ENCODE measurements at places on chromosomes 16 and 17. TPM values are rescaled to one million over a fixed set of nuclear protein-coding genes. Genes with fewer than 3 reads are reported as not detected.

DNA sequence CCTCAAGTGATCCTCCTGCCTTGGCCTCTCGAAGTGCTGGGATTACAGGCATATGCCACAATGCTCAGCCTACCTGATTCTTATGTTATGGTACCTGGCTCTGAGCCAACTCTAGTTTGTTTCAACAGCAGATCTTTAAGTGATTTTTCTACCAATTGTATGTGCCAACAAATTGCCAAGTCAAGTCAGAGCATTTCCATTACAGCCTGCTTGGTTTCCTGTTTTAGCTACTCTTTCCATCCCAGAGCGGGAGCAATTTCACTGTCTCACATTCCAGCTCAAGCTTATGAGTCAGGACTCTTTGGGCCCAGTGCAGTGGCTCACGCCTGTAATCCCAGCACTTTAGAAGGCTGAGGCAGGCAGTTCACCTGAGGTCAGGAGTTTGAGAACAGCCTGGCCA is 30.8 kb upstream of the RBBP6 start:
- DNase-seq = no peak

ALOX12B gene
- 0.11 TPM for total RNA-seq

GLIS2 gene
- total RNA-seq = 6.1 TPM

DNA sequence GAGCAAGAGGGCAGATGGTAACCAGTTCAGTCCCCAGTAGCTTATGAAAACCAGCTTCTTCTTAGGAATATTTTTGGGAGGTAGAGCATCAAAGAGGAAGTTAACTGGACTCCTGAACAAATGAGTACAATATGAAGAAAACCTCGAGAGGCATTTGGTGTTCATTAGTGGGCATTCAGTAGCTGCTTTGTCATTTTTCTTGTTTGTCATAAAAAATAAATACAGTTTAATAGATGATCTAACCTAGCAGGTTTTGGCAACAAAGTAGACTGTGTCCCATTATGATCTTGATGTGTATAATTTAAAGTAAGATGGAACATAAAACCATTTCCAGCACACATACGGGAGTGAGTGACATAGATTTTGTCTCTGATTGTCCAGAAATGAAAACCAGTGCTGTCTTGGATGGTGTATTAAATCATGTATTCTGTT is 173.1 kb downstream of the HS3ST3A1 start:
- no peak for DNase-seq

CMTM1 gene
- 3.1 TPM for total RNA-seq

GRCh38 chr17:56543280-56543679 is 50.2 kb upstream of the NOG start:
- no peak for DNase-seq

DNA sequence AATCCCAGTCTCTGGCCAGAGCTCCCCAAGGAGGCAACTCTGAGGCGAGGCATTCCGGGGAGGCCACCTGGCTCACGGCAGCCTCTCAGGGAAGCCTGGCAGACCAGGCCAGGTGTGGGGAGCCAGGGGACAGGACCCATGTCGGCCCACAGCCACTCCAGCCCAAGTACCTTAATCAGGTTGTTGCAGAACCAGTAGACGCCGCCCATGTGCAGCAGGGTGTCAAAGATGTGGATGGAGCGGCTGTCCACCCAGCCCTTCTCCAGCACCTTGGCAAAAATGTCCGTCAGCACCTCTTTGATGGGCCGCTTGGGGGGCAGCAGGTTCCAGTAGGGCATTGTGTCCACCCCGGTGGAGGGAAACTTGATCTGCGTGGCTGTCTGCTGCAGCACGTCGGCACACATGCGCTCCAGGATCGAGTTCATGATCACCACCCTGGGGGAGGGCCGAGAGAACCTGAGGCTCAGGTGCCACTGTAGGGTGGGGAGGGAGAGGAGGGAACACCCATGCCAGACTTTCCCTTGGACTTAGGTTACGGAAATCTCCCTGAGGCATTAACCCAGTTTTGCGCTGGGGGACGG is 7.8 kb downstream of the CSF3 start:
- DNase-seq = no peak

MRM1 gene
- 3.0 TPM for total RNA-seq

GRCh38 chr16:77199211-77199610 is at the start of gene SYCE1L:
Gene SYCE1L (plus strand): TSS chr16:77199408. CDS start chr16:77199452, 44 bp downstream.
- DNase-seq = no peak

HOXB8 gene
- total RNA-seq = 0.85 TPM

- no peak for DNase-seq
These were observed 21.2 kb upstream of the LRRC37A start for GRCh38 chr17:46273541-46274236.

GRCh38 chr16:3948378-3948995 is 68.0 kb upstream of the CREBBP start:
- DNase-seq = no peak

- no peak for DNase-seq
These were observed 68.9 kb downstream of the NEUROD2 start for GRCh38 chr17:39538866-39539265.

DNA sequence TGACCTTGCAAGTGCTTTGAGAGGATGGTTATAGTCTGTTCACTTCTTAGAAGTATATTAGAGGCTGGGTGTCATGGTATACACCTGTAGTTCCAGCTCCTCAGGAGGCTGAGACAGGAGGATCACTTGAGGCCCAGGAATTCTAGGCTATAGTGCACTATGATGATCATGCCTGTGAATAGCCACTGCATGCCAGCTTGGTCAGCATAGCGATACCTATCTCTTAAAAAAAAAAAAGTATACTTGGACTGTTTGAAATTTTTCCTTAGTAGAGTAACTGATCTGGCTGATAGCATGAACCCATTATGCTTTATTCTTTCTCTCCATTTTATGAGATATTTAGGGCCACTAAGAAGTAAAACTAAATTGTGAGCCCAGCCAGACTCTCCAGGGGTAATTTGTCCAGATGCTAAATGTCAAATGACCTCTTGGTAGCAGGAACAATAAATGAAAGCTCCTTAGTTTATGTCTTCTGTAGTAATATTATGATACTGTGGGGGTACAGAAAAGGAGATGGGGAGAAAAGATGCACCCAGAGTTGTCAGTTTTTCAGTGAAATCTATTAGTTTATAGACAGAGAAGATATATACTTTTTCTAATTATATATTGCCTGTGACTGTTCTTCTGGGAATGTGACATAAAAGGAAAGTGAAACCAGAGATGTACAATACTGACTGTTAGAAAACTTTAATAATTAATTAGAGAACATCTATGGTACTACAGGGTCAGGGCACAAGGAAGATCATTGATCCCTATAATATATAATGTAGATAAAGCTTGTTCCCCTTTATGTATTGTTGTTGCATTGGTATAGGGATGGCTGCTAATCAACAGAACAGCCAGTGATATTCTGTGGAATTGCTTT is 335.3 kb upstream of the TBX2 start:
- DNase-seq = no peak

PRAC2 gene
- total RNA-seq = 2.1 TPM

GRCh38 chr17:48023400-48024148 is 14.0 kb downstream of the COPZ2 start:
- DNase-seq = no peak
